ENCODE measurements at places on chromosomes 11 and 22.

DNA sequence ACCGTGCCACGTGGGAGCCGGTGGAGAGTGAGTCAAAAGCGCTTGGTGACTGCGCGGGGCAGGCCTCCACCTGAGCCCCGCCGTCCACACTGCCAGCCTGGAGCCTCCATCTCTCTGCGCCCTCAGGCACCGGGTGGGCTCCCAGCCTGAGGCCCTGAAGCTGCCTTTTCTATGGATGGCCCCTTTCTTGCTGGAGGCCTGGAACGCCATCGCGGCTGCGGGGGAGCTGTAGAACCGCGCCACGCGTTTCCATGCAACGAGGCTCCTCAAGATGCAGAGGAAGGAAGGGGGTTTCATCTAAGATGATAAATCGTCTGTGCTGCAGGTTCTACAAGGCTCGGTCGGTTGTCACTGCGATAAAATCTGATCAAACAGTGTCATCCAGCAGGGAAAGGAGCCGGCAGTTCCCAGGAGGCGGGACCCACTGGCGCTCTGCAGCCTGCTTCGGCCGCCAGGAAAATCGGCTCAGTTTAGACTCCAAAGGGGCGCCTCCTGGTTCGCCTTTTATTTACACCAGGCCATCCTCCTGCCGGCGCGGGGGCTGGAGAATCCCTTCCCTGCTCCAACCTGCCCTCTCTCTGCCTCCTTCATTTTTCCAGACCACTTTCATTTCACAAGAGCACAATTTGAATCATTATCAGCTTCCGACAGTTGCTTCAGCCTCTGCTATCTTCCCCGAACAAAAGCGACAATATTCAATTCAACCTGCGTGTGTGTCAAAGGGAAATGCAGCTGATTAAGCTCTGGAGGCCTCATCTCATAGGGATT, 624.4 kb downstream of the BRD1 start:
- DNase-seq = no peak

DNA sequence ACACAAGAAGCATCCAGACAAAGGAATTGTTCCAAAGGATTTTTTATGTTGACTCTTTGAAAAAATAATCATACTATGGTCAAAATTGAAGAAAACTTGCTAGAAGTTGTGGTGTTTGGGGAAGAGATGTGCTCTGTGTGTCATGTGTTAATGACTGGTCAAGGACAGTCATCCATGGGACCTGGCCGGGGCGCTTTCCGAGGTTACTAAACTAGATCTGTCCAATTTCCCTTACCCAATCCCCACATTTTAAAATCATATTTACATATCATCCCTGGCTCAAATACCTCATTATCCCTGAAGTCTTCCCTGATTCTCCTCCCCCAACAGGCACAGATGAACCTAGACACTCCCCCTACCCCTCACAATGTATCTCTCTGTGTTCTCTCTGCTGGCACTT, 289.4 kb downstream of the TENM4 start:
- no peak for DNase-seq

DNA sequence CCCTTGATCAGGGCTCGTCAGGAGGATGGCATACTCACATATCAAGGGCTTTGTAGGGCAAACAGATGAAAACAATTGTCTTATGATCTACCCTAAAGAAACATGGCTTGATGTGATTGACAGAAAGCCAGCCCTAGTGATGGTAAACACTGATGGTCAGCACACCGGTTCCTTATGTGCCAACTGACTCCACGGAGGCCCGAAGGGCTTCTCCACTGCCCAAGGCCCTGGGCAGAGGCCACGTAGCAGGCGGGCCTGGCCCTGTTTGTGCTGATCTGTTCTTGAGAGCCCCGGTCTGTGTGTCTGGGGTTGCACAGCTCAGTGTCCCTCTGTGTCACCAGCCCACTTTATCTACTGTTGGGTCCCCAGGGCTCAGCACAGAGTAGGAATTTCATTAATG, 115.2 kb downstream of the GRIK4 start:
- DNase-seq = no peak

- DNase-seq = no peak
Measured at GRCh38 chr11:73040046-73040445, 102.1 kb downstream of the FCHSD2 start.

GRCh38 chr22:37493979-37494378, 7.8 kb upstream of the MFNG start:
- no peak for DNase-seq

DNA sequence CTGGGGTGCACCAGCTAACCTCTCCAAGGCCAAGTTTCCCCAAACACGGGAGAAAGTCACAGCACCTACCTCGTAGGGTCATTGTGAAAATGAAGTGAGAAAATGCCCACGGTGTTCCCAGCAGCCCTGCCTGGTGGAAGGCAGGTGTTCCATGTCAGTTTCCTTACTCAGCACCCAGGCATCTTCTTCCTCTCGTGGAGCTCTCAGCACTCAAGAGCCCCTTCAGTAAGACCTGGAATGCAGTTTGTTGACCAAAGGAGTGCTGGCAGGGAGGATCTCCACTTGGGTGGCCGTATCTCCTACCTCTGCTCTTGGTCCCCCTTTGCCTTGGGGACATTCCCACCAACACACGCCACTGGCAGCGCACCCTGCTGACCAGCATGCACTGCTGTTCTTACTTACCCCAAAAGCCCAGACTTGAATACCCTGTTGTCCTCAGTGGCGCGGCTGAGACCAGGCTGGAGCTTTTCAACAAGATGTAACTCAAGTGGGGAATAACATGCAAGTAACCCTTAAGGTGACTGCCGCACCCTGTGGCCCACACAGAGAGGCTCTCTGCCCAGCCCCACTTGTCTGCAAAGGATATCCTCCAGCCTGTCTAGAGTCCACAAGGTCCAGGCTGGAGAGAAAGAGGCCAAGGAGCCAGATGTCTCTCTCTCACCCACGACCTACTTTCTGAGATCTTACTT, 201.2 kb upstream of the TMEM45B start:
- no peak for DNase-seq

GRCh38 chr11:62850911-62851806, 11.8 kb upstream of the WDR74 start:
- DNase-seq = no peak

GRCh38 chr11:47383071-47383470, 4.7 kb upstream of the SPI1 start:
- DNase-seq = no peak
